Ureter (tissue), 1 donor: ENCODE measurements at places on chromosomes 6 and 20. TPM values are rescaled to one million over a fixed set of nuclear protein-coding genes. Genes with fewer than 3 reads are reported as not detected.
A peak's percentile ranks its signal among the peaks of the same experiment; 100 is the strongest.

DNA sequence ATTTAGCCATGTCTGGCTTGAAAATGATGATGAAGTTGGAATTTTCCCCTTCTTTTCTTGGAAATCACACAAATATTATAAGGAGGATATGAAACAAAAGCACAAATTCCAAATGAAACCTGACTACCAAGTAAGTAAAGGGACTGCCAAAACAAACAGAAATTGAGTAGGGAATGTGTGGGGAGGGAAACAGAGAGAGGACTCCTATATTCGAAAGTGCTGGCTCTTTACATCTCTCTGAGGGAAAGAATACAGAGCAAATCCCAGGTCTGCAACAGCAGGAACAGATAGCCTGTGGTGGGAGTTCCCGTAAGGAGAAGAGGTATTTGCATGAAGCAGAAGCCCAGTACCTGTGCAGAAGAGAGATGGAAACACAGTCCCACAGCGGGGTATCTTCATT is 583.7 kb downstream of the EPM2A start:
- no peak for DNase-seq

BTNL2 gene
- not detected for total RNA-seq

TMEM217 gene
- total RNA-seq = 1.2 TPM

DNA sequence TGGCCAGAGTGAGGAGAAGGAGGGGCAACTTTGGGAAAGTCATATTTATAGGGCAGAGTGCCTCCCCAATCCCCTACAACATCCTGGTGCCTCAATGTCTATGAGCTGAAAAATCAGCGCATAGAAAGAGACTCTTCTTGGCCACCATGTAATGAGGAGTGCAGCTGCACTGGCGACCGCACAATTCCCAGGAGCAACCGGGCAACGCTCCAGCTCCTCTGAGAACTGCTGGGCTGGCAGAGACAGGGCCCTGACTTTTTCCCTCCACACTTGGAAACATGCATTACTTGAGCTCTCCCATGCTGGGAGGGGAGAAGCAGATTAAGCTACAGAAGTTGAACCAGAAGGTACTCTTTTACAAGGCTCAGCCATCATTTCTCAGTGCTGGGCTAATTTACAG is 31.4 kb upstream of the MARCKS start:
- peak; percentile 72 for DNase-seq

GRCh38 chr20:35547329-35547728 is 5.5 kb downstream of the ERGIC3 start:
- DNase-seq = no peak

AKAP7 gene
- 16.5 TPM for total RNA-seq

GRCh38 chr20:51413857-51414256 is 128.7 kb downstream of the NFATC2 start:
- no peak for DNase-seq

DNA sequence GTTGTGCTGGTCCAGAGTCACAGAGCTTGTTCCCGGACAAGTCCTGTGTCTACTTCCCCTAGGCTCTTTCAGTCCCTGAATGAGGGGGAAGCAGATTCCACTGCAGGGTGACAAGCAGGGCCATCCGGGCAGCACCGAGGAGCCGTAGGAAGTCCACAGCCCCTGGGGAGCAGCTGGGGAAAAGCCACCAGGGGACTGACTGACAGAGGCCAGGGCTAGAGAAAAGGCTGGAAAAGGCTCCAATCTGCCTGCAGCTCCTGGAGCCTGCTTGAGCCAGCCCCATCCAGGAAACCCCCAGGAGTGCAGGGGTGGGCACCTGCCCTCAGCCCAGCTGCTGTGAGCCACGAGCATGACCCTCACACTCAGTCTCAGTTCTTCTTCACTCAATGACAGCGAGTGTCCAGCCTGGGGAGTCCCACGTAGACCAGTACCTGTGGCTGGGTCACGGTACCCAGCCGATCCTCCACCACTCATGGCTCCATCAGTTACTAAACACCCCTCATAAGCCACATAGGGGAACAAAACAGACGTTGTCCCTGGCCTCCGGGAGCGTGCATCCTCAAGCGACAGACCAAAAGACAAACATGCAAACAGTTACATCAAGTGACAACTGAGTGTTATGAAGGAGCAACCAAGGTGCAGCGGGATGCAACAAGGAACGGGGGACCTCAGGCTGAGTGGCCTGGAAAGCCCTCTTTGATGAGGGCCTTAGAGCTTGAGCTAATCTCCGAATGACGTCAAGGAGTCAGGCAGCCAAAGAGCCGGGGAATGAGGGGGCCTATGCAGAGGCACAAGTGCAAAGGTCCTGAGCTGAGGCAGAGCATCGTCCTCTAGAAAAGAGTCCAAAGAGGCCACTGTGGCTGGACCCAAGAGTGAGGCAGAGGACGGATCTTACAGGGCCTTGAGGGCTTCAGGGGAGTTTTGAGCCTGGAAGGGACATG is 24.8 kb upstream of the VSTM2L start:
- DNase-seq = no peak
